ENCODE measurements at places on chromosomes 3 and 15.

- peak; percentile 48 for DNase-seq
These were observed 14.6 kb upstream of the IL17RD start for GRCh38 chr3:57179580-57180410.

DNA sequence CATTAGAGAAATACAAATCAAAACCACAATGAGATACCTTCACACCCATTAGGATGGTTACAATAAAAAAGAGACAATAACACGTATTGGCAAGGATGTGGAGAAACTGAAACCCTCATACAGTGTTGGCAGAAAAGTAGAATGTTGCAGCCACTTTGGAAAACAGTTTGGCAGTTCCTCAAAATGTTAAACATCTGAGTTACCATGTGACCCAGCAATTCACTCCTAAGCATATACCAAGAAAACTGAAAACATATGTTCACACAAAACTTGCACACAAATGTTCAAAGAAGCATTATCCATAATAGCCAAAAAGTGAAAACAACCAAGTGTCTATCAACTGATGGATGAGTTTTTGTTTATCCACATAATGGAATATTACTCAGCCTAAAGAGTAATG is 166.9 kb upstream of the FAM3D start:
- no peak for DNase-seq

GRCh38 chr3:172678068-172678467 is 32.8 kb downstream of the NCEH1 start:
- peak; percentile 64 for DNase-seq

GRCh38 chr3:191105418-191105817 is 93.6 kb upstream of the OSTN start:
- no peak for DNase-seq

DNA sequence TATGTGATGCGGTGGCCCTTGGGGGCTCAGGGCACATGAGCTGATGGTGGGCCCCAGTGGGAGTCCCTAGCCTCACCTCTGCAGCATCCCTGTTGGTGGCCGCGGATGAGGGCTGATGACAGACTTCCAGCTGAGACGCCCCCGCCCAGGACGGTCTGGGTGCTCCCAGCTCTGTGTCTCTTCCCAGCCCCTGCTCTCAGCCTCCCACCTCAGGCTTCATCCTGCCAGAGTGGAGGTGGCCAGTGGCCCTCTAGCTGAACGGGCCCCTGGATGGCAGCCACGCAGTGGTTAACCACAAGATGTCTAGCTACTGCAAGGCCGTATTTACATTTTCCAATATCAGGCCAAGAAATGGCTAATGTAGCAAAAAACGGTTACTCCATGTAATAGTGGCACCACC is 205.3 kb upstream of the LINGO1 start:
- DNase-seq = peak; percentile 74

- DNase-seq = no peak
These were observed 36.4 kb upstream of the LACTB start for GRCh38 chr15:63085289-63085688.

DNA sequence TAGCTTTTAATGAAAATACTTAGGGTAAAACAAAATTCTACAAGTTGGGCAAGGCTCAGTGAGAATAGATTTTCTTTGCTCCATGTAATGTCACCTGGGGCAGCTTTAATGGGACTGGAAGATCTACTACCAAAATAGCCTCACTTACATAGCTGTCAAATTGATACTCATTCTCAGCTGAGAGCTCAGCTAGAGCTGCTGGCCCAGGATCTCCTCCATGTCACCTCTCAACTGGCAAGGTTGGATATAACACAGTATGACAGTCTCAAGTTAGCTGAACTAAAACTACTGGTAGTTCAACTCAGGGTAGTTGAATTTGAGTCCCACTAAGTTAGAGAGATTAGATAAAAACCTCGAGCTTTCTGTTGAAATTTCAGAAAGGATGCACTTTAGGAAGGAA is 218.5 kb upstream of the PLSCR5 start:
- no peak for DNase-seq

- no peak for DNase-seq
These were observed 1070.8 kb downstream of the IGSF11 start for GRCh38 chr3:117963858-117964257.

DNA sequence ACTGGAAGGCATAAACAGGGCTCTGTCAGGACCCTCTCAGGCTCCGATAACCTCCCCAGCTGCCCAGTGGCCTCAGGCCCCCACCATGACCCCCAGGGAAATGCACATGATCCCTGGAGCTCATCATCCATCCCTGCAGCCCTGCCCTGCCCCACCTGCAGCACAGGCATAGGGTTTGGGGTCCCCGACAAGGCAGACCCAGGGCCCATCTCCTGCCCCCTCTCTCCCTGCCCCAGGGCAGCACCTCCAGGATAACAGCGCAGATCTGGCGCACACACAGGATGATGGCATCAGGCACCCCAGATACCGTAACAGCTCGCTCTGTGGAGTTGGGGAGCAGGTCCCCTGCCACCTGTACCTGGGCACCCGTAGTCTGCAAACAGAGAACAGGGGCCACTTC is 4.5 kb downstream of the GPR62 start:
- no peak for DNase-seq

DNA sequence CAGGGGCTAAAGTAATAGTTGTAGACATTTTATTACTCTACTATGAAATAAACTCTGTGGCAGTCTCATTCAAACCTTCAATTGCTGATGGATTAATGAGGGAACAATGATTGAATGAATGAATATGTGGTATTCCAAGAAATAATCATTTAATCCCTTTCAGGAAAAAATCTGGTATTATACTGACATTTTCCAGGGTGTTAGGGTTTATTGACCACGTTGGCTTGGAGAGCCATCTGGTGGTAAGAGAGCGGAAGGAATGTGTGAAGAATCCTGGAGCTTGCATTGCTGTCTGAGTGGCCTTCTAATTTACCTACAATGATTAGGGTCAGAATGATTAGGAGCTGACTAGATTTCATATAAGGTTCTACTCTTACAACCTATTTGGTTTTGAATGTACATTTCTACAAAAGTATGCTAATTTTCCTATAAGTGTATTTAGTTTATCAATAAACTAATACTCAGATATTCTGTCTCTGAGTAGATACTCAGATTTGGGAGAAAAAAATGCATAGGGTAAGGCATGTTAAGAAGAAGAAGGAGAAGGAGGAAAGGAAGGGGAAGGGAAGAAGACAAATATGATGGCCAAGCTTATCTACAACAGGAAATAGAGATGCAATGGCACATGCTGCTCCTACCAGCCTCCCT is 249.9 kb downstream of the ROBO1 start:
- peak; percentile 72 for DNase-seq

- no peak for DNase-seq
These were observed 106.6 kb downstream of the MYH15 start for GRCh38 chr3:108403686-108404345.

DNA sequence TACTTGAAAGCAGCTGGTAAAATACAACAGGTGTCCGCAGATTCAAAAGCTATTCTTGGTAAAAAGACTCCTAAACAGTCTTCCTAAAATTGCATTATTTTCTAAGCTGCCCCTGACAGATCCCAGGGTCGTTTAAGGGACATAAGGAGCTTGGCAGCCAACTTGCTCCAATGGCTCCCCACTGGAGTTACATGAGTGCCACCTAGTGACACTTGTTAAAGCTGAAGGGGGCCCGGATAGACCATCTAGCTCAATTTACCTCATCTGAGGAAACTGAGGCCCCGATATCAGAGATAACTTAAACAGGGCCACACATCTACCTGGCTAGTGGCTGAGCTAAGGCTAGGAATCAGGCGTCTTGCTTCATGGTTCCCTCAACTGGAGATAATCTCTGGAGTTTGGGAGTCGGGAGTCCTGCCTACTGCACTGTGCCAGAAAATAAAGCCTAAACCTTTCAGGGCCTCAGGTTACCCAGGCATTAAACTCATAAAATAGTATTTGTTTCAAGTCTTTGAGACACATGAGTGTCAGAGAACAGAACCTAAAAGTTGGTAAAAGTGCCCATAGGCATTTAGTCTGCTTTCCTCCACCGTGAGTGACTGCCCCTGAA is 6.5 kb upstream of the TBC1D23 start:
- DNase-seq = peak; percentile 85

- DNase-seq = no peak
These were observed 52.4 kb downstream of the VGLL3 start for GRCh38 chr3:86938416-86939105.

GRCh38 chr3:106078635-106079034 is 209.8 kb upstream of the CBLB start:
- no peak for DNase-seq

GRCh38 chr3:43523454-43524053 is 98.3 kb downstream of the ANO10 start:
- DNase-seq = no peak

- no peak for DNase-seq
These were observed 39.9 kb downstream of the NKIRAS1 start for GRCh38 chr3:23876923-23877322.

GRCh38 chr3:10804183-10804648 is 11.8 kb upstream of the SLC6A11 start:
- no peak for DNase-seq

DNA sequence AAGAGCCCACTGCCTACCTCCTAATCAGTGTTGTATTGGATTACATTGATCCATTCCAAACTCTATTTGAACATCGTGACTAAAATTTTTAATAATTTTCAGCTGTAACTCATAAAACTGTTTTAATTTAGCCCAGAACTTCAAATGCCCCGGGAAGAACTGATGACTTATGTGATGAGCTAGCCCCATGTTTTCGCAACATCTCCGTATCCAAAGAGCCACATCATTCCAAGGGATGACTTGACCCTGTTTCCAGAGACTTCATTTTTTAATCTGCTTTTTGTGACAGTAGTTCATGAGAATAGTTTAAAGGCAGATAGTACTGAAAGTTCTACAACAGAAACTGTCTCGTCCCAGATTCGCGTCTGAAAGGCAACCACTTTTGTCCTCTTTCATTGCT is 97.4 kb downstream of the STAC start:
- no peak for DNase-seq

- peak; percentile 77 for DNase-seq
These were observed 762 bp downstream of the NCK1 start for GRCh38 chr3:136862617-136863322.

GRCh38 chr15:60757831-60758570 is 279.1 kb upstream of the ICE2 start:
- DNase-seq = peak; percentile 23

DNA sequence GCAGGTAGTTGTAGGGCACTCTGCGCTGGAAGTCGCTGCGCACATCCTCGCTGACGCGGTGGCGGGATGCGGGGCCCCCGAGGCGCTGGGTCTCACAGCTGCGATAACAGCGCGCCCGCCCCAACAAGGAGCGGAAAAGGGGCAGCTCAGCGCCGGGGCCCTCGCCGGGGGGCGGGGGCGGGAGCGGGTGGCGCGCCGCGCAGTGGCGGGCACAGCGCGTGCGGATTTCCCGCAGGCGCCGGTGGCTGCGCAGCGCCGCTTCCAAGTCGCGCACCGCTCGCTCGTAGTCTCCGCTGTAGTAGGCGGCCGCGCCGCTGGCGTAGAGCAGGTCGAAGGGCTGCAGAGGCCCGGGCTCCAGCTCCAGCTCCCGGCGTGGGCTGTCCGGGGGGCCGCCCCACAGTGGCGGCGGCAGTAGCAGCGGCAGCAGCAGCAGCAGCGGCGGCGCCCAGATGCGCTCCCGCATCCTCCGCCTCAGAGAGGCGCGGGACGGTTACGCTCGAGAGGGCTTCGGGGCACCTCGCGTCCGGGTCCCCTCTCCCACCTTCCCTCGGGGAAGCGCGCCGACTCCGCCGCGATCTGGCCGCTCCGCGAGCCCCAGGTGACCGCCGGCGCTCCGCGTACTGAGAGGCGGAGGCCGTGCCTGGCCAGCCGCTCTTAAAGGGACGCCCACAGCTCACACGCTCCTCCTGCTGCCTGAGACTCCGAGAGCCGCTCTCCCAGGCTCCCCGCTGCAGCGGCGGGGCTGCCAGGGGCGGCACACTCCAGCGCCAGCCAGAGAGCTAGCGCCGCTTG is at the start of gene P3H2:
P3H2 (minus strand) TSS at position 629 of the 792 bp plus-strand sequence; CDS start at position 463, 166 bp downstream.
- DNase-seq = peak; percentile 98

DNA sequence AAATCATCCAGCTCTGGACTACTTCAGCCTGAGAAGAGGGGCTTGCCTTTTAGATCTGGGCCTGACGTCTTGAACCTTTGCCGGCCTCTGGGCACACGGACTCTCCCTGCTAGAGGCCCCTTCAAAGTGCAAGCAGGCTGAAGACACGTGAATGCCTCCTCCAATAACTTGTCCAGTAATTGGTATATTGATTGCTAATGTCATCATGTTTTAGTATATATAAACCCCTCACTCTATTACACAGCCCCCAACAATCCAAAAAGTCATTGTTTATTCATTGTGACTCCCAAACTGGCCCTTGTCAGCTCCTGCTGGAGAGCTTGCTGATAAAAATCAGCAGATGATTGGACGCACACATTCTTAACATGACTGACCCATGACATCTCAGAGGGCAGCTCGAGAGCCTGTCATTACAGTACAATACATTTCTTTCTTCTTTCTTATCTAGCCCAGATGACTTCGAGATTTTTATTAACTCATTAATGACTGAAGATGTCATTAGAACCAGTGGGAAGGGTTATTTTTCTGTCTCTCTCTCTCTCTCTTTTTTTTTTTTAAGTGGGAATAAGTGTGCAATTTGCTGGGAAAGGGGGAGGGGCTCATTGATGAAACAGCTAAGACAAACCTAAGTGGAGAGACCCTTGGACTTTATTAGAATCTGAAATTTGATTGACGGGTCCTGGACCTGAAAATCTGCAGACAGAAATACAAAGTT is 65.5 kb upstream of the NR2F2 start:
- DNase-seq = peak; percentile 30

GRCh38 chr3:183185696-183186095 is 23.2 kb upstream of the LAMP3 start:
- DNase-seq = peak; percentile 73

- peak; percentile 77 for DNase-seq
These were observed 1.1 kb downstream of the WDR82 start for GRCh38 chr3:52277071-52277964.

DNA sequence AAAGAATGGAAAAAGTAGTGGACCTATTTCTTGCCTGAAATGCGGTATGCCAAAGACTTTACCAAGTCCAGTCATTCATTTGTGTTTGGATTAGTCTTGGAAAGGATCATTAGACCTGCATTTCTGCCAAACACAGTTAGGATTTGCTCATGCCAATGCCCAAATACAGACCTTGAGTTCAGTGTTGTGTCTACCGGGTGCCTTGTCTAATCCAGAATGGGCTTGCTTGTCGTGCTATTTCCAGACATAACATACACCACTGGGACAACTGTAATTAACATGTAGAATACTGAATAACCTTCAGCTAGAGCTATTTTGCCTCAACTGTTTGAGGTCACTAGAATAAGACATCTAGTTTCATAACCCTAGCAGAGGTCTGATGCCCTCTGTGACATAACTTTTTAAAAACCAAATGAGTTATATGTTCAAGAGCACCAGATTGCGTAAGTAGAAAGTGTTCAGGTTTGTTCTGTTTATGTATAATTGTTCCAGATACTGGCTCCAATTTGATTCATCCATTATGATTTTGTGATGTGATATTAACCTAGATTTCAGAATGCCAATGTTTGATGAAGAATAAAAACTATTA is 145.3 kb upstream of the DPH6 start:
- no peak for DNase-seq

DNA sequence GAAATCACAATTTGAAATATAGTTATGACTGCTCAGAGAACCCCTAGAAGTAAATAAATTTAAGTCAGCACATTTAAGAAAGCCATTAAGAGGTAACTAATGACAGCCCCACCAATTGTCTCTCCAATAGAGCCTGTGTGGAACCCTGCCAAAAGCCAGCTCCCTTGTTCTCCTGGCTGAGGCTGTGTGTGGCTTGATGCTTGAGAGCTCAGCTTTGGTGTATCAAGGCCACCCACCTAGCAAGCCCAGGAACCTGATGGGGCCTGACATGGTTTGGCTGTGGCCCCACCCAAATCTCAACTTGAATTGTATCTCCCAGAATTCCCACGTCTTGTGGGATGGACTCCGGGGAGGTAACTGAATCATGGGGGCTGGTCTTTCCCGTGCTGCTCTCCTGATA is 106.9 kb downstream of the LRRN1 start:
- DNase-seq = no peak
